ENCODE measurements at places on chromosomes 6 and 20.

DNA sequence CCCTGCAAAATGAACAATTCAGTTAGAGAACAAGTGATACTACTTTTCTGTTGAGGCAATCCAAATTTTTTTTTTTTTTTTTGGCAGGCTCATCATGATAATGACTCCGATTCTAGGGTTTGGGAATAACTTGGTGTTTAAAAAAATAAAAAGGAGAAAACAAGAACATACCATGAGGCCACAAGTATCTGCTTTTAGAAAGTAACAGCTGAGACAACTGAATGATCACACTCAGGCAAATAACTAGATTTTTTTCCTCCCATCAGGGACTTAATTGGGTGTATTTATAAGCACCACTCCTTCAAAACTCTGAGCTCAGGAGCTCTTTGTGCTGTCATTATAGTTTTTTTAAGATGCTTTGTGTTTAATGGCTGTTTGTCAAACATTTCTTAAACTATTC is 29.6 kb downstream of the PAK5 start:
- no peak for DNase-seq

GRCh38 chr6:154796484-154796883 is 63.3 kb downstream of the SCAF8 start:
- no peak for DNase-seq

DNA sequence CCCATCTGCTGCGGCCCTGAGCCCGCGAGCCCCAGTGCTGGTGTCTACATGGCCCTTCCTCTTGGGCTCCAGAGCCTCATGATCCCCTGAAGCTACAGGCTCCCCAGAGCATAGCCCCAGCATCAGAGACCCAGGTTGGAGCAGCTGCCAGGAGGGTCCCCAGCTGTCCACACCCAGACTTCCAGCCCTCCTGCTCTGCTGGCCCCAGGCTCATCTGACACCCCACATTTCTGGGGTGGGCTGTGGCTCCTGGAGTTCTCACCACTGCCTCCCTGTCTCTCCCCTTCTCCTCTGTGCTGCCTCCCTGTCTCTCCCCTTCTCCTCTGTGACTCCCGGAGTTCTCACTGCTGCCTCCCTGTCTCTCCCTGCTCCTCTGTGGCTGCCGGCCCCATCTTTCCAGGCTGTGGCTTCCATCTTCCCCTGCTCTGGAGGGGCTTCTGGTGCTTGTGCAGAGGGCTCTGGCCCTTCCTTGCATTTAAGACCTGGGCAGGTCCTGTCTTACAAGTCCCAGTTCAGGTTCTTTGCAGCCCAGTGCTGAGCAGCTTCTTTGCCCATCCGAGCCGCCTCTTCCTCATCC is 108.1 kb downstream of the ERMARD start:
- DNase-seq: no peak

DNA sequence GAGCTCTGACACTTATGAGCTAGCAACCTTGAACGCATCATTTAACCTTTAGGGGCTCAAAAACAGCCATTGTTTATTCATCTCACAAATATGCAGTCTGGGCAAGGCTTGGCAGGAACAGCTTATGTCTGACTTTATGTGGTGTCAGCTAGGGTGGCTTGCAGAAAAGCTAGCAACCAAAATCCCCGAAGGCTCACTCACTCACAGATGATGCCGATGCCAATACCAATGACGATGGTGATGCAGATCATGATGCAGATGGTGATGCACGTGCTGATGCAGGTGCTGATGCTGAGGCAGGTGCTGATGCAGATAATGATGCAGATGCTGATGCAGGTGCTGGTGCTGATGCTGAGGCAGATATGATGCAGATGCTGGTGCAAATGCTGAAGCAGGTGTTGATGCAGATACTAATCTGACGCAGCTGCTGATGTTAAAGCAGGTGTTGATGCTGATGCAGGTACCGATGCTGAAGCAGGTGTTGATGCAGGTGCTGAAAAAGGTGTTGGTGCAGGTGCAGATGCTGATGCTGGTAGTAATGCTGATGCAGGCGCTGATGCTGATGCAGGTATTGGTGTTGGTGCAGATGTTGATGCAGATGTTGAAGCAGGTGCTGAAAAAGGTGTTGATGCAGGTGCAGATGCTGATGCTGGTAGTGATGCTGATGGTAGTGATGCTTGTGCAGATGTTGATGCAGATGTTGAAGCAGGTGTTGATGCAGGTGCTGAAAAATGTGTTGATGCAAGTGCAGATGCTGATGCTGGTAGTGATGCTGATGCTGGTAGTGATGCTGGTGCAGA is 195.6 kb downstream of the NFATC2 start:
- no peak for DNase-seq

DNA sequence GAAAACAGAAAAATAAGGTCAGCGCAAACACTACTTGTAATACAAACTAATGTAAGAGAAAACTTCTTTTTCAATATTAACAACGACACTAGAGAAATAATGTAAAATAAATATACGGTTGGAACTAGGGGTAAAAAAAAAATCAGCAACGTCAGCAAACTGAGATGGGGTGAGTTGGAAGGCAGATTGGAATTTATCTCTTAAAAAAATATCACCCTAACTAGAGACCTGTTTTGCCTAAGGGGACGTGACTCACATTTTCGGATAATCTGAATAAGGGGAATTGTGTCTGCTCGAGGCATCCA is 705 bp upstream of the UTRN start:
- no peak for DNase-seq

All from NCI-H2081 (cell line).